Nephron progenitor cell (in vitro differentiated cells): ENCODE measurements at places on chromosomes 7 and 10.

DNA sequence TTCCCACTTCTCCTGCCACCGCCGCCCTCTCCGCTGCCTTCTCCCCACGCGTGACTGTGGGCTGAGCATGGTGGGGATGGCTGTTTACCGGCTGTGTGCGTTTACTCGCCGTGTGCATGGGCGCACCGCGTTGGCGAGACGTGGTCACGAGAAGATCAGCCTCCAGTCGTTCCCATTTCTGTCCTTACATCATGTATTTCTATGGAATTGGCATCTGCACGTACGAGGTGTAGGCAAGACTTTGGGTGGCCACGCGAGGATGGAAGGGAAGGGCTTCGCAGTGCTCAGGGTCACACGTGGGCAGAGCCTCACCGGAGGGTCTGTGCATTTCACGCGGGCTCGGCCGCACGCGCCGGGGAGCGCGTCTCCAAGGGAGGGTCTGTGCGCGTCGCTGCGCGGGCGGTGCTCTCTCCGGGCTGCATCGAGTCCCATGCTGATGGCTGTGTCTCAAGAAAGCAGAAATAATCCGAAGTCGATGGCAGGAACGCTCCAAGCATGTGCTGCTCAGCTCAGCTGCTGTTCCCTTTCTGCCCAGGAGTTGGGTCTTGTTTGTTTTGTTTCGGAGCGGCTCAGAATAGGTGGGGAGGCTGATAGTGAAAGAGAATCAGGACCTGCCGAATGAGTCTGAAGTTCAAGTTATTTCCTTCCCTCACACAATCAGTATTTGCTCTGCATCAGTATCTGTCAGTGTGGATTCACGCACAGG, 973 bp downstream of the CAMK1D start:
- DNase-seq: peak; percentile 49
- peaks cover 33% of the 10 kb centered on the region for H3K4me1 ChIP-seq
- H3K4me3 ChIP-seq: peak overlapping the region; percentile 95
- no peak overlapping the region for H3K27ac ChIP-seq
- H3K27me3 ChIP-seq: peaks cover 72% of the 10 kb centered on the region
- H3K36me3 ChIP-seq: no peaks in the 10 kb centered on the region

GRCh38 chr10:3485057-3485686, 299.8 kb downstream of the KLF6 start:
- DNase-seq: no peak
- no peaks in the 10 kb centered on the region for H3K36me3 ChIP-seq
- H3K4me1 ChIP-seq: peaks cover 61% of the 10 kb centered on the region

GRCh38 chr7:110090110-110090820, 1000.7 kb upstream of the LRRN3 start:
- no peak for DNase-seq
- no peaks in the 10 kb centered on the region for H3K4me1 ChIP-seq

- peaks cover 2% of the 10 kb centered on the region for H3K27me3 ChIP-seq
- H3K4me1 ChIP-seq: peaks cover 29% of the 10 kb centered on the region
- DNase-seq: no peak
Observed at GRCh38 chr10:78510566-78511323, 477.1 kb downstream of the RPS24 start.

GRCh38 chr7:55202150-55202913, 162.8 kb upstream of the LANCL2 start:
- DNase-seq: no peak
- H3K27ac ChIP-seq: peak overlapping the region; percentile 66
- no peaks in the 10 kb centered on the region for H3K36me3 ChIP-seq
- no peaks in the 10 kb centered on the region for H3K4me1 ChIP-seq

DNA sequence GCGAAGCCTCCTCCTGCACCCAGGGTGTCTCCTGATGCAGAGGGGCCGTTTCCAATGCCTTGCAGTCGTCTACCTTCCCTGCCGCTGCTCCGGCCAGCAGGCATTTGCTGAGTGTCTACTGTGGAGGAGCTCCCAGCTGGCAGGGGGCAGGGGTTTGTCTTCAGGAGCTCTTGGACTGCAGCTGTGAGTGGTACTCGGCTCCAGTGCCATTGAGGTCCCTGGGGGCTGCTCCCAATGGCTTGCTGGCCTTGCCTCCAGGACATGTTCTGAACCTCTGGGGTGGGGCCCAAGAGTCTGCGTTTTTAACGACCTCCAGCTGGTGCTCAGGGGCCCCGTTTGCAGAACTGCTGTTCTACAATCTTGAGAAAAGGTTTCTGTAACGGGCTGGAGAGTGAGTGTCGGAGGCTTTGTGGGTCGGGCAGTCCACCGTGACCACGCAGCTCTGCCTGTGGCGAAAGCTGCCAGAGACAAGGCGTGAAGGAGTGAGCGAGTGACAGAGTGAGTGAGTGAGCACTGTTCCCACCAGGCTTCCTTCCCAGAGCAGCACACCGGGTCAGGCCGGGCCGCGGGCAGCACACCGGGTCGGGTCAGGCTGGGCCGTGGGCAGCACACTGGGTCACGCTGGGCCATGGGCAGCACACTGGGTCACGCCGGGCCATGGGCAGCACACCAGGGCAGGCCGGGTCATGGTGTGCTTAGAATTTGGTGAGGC, 520.2 kb downstream of the PTPRN2 start:
- H3K27ac ChIP-seq: peak overlapping the region; percentile 71
- peaks cover 4% of the 10 kb centered on the region for H3K36me3 ChIP-seq
- peaks cover 39% of the 10 kb centered on the region for H3K4me1 ChIP-seq
- no peak for DNase-seq

DNA sequence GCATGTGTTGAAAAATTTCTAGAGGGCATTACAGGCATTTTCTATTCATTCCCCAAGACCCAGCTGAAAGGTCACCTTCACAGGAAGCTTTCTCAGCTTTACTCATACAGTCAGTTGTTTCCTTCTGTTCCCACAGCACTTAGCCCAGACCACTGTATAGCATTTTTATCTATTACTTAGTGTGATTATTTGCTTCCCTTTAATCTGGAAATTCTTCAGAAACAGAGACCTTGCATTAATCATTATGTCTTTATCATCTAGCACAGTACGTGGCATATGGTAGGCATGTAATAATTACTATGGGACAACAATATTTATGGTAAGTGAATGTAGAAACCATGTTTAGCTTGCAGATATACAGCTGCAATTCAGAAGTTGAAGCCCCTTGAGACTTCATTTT, 38.2 kb upstream of the CDK6 start:
- H3K4me3 ChIP-seq: no peak overlapping the region
- DNase-seq: no peak
- H3K27ac ChIP-seq: no peak overlapping the region
- no peaks in the 10 kb centered on the region for H3K27me3 ChIP-seq
- peaks cover 4% of the 10 kb centered on the region for H3K36me3 ChIP-seq

DNA sequence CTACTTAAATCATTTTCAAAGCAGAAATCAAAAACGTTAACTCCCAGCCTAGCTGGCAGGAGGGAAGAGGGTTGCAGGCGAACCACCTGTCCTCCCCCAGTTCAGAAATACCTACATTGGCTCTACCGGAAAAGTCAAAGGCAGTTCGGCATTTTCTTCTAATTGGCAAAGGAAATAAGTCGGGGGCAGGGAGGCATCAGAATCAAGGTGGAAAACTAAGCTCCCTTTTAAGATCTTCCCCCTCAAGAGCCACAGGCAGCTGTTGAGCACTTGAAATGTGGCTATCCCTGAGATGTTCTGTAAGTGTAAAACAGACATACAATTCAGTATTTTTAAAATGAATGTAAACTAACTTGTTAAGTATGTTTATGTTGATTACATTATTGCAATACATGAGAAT, 957 bp upstream of the ELMO1 start:
- peaks cover 35% of the 10 kb centered on the region for H3K4me1 ChIP-seq
- no peaks in the 10 kb centered on the region for H3K36me3 ChIP-seq
- DNase-seq: no peak
- no peak overlapping the region for H3K27ac ChIP-seq

- H3K4me3 ChIP-seq: no peak overlapping the region
- H3K27ac ChIP-seq: peak overlapping the region; percentile 38
- H3K27me3 ChIP-seq: no peaks in the 10 kb centered on the region
- DNase-seq: no peak
Observed at GRCh38 chr10:88243202-88243744, 339.8 kb downstream of the RNLS start.

- no peak for DNase-seq
- H3K4me3 ChIP-seq: no peak overlapping the region
- H3K36me3 ChIP-seq: peaks cover 53% of the 10 kb centered on the region
- no peaks in the 10 kb centered on the region for H3K4me1 ChIP-seq
- no peak overlapping the region for H3K27ac ChIP-seq
- H3K27me3 ChIP-seq: no peaks in the 10 kb centered on the region
Observed at GRCh38 chr10:73517166-73517888, 21.5 kb upstream of the PPP3CB start.

- peak overlapping the region; percentile 81 for H3K4me3 ChIP-seq
- peaks cover 86% of the 10 kb centered on the region for H3K4me1 ChIP-seq
- no peak overlapping the region for H3K27ac ChIP-seq
- peak; percentile 67 for DNase-seq
- H3K27me3 ChIP-seq: peaks cover 16% of the 10 kb centered on the region
- H3K36me3 ChIP-seq: no peaks in the 10 kb centered on the region
Observed at GRCh38 chr10:71217266-71218045, 5.1 kb downstream of the UNC5B start.

- no peak overlapping the region for H3K4me3 ChIP-seq
- no peaks in the 10 kb centered on the region for H3K27me3 ChIP-seq
- H3K4me1 ChIP-seq: peaks cover 27% of the 10 kb centered on the region
- DNase-seq: no peak
- H3K27ac ChIP-seq: peak overlapping the region; percentile 58
Observed at GRCh38 chr10:11573497-11573896, 38.0 kb downstream of the USP6NL start.

GRCh38 chr10:102579328-102579727, 65.0 kb upstream of the TRIM8 start:
- peaks cover 3% of the 10 kb centered on the region for H3K27me3 ChIP-seq
- peak overlapping the region; percentile 29 for H3K27ac ChIP-seq

DNA sequence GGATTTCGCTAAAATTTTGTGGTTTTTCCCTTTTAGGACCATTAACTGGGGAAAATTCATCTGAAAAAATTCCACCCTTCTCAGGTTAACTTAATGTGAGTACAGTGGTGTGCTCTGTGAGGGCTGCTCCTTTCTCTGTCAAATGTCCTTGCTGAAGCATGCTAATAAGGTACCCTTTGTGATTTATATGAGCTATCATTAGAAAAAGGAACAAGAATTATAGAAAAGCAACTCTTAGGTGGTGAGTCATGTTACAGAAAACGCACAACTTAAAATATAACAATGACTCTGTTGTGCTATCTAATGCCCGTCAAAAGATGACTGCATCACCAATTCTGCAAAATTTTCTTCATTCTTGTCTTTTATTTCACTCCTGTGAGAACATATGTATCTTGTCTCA, 162.0 kb upstream of the MAGI2 start:
- no peaks in the 10 kb centered on the region for H3K4me1 ChIP-seq
- no peak overlapping the region for H3K27ac ChIP-seq
- no peaks in the 10 kb centered on the region for H3K36me3 ChIP-seq
- DNase-seq: no peak
- peaks cover 2% of the 10 kb centered on the region for H3K27me3 ChIP-seq

- H3K4me3 ChIP-seq: no peak overlapping the region
- H3K4me1 ChIP-seq: peaks cover 25% of the 10 kb centered on the region
- H3K27ac ChIP-seq: peak overlapping the region; percentile 89
- DNase-seq: no peak
- H3K27me3 ChIP-seq: no peaks in the 10 kb centered on the region
Observed at GRCh38 chr7:77727936-77728701, 31.9 kb downstream of the RSBN1L start.

DNA sequence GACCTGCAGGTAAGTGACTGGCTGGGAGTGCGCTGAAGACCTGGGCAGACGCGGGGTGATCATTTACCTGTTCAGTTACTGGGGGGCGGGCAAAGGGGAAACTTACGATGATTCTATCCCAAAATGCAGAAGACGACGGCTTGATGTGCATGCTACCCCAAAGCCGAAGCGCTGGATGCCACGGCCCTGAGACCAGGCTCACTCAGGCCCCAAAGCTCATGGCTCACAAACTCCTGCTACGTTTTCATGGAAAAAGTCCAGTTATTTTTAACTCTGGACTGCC, 200.6 kb downstream of the DIP2C start:
- peaks cover 59% of the 10 kb centered on the region for H3K4me1 ChIP-seq
- peaks cover 33% of the 10 kb centered on the region for H3K36me3 ChIP-seq
- no peak overlapping the region for H3K27ac ChIP-seq
- no peaks in the 10 kb centered on the region for H3K27me3 ChIP-seq
- no peak overlapping the region for H3K4me3 ChIP-seq
- no peak for DNase-seq

DNA sequence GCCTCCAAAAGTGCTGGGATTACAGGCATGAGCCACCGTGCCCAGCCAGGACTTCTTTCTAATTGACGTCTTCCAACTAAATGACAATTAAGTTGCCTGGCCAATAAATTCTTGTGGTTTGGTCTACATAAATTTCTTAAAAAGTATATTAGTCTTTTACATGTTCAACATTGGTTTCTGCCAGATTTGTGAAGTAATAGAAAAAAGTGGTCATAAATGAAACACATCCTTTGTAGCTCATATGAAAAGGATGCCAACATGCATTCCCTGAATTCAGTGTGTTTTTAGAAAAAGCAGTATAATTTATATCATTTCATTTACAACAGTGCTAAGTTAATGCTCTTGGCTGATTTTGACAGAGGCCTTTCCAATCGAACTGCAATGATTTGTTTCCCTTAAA, 215.0 kb downstream of the TAX1BP1 start:
- peaks cover 9% of the 10 kb centered on the region for H3K27me3 ChIP-seq
- no peak overlapping the region for H3K27ac ChIP-seq
- H3K4me3 ChIP-seq: no peak overlapping the region
- no peak for DNase-seq
- H3K4me1 ChIP-seq: peaks cover 34% of the 10 kb centered on the region

DNA sequence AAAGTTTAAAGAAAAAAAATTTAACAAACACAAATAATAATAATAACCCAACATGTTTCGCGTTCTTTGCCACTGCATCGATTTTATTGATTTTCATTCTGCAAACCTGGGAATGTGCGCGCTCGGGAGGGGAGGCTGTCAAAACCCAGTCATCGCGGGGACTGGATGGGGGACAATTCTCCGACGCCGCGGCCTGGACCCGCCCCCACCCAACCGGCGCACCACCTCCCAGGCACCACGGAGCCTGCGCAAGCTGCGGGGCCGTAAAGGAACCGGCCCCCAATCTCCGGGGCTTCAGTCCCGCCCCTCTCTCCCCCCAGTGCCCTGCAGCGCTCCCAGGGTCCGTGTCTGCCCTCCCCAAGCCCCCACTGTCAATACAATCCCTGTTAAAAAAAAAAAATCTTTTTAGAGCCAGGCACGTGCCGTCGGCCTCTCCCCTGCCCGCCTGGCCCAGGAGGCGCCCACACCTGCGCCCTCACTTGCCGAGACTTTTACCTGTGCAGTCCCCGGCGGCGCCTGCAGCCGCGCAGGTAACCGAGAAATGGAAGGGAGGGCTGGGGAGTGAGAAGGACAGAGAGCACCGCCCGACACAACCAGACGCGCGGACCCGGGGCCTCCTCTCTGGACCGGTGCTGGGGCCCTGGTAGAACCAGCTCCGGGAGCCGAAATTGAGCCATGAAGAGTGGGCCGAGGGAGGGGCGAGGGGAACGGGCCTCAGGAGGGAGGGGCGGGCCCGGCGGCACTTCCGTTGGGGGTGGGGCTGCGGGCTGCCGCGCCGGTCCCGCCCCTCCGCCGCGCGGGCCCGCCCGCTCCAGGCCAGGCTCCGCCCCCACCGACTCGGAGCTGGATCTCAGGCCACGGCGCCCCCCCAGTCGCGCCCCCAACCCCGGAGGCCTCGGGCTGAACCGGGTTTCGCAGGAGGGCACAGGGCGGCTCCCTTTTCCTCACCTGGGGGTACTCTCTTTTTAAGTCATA, 7.6 kb upstream of the ZNF503 start:
- peaks cover 15% of the 10 kb centered on the region for H3K27me3 ChIP-seq
- DNase-seq: peak; percentile 84
- peak overlapping the region; percentile 85 for H3K4me3 ChIP-seq
- peaks cover 4% of the 10 kb centered on the region for H3K36me3 ChIP-seq

GRCh38 chr7:87391020-87391701, 45.7 kb downstream of the CROT start:
- no peaks in the 10 kb centered on the region for H3K4me1 ChIP-seq
- H3K4me3 ChIP-seq: no peak overlapping the region
- peaks cover 84% of the 10 kb centered on the region for H3K36me3 ChIP-seq
- H3K27me3 ChIP-seq: no peaks in the 10 kb centered on the region
- no peak for DNase-seq
